ENCODE measurements at places on chromosomes 1 and 21.
A peak's percentile ranks its signal among the peaks of the same experiment; 100 is the strongest.

GRCh38 chr1:69513601-69514000 is 54.1 kb upstream of the LRRC7 start:
- no peak for DNase-seq

- no peak for DNase-seq
These were observed 382.9 kb upstream of the B3GALT2 start for GRCh38 chr1:193569096-193569982.

DNA sequence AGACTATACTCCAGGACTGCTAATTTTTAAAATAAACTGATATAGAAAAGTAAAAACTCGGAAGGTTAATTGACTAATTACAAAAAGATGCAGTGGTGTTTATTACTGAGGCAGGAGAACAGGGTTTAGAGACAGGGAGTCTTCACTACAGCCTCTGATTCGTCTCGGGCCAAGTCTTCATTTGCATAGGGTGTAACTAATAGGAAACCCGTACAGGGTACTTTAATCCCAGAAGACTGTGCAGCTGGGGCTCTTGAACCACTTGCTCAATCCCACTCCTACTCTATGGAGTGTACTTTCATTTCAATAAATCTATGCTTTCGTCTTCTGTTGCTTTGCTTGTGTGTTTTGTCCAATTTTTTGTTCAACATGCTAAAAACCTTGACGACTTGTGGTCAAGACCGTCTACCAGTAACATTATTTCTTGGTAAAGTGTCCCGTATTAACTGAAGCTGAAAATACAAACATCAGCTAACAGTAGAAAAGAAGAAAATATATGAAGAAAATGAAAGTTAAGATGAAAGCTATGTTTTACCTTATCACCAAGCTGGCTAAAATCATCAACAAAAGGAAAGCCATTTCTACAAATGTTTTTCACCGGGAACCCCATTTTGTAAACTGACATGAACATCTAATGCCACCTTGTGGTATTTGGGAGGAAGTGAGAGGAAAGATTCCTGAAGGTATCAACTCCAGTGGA is 8.0 kb downstream of the SDHB start:
- no peak for DNase-seq

- DNase-seq, result peak; percentile 21
These were observed at the start of gene CR2 for GRCh38 chr1:207454046-207454964. Gene CR2 (plus strand): TSS chr1:207454328. CDS start chr1:207454419, 91 bp downstream.

DNA sequence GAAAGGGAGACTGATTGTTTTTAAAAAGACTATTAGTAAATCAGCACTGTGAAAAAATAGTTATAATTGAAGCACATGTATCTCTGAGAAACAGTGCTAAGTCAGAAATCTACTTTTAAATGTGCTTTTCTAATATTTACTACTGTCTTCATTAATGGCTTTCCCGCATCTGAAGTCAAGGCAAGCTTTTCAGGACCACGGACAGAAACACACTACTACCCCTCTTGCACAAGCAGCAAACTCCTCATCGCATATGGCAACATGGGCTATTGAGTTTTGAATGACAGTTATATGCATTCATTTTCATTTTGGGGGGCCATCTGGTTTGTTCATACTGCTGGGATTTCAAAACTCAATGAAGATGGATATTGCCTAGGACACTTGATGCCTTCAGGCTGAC is 433.4 kb upstream of the CAMK1G start:
- DNase-seq, result no peak

GRCh38 chr1:114331936-114332335 is 178.3 kb upstream of the SYT6 start:
- no peak for DNase-seq

- no peak for DNase-seq
These were observed 178.1 kb downstream of the ZP4 start for GRCh38 chr1:237712586-237713157.

GRCh38 chr1:77797991-77798390 is 18.5 kb downstream of the MIGA1 start:
- no peak for DNase-seq

- peak; percentile 17 for DNase-seq
These were observed 35.8 kb downstream of the PIK3CD start for GRCh38 chr1:9687120-9687873.

DNA sequence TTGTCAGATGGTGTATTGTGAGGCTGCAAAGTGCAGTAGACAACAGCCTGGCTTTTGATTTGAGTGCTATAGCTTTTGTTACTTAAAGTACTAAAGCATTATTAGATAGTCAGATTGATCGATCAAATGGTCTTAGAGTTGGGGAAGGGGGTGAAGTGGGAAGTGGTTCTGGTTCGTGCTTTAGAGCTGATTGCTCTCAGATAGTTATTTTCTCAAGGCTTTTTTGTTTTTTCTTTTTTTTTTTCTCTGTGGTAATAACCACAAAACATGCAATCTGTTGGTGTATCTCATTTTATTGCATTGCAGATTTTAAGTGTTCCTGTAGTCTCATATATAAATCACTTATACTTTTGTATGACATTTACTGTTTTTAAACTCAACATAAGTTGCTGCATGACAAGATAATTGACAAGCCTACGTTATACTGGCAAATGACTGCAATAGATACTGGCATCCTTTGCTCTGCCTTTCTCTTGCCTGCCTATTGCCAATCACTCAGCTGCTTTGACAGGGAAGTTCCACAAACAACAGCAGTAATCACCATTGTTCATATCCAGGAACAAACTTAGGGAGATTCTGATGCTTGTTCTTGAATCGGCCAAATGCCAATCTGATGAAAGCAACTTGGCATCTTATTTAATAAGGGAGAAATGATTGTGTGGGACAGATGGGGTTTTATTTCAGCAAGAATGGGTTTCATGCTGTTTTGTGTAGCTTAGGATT is 125.0 kb upstream of the B3GALT2 start:
- no peak for DNase-seq

GRCh38 chr1:207828485-207829158 is 76.8 kb downstream of the CD46 start:
- DNase-seq, result peak; percentile 9

GRCh38 chr1:169295425-169295824 is 72.2 kb downstream of the NME7 start:
- DNase-seq, result no peak

GRCh38 chr1:182978151-182978853 is 25.3 kb upstream of the SHCBP1L start:
- no peak for DNase-seq

GRCh38 chr1:43937179-43937865 is 3.7 kb downstream of the ARTN start:
- DNase-seq, result no peak

DNA sequence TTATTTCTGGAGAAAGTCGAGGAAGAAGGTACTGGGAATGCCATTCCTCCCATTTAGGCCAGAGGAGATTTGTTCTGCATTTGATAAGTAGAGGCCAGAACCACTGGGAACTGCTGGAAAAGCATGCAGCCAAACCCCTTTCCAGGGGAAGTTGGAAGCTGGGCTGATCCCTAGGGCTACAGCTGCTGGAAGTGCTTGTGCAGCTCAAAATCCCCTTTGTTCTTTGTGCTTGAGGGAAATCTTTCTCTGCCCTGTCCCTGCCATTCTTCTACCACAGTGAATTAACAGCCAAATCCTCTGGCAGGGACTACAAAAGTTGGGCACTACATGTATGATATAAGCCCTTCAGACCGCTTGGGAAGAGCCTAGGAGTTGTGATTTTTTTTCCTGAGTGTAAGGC is 734.1 kb downstream of the LRRIQ3 start:
- DNase-seq, result no peak

DNA sequence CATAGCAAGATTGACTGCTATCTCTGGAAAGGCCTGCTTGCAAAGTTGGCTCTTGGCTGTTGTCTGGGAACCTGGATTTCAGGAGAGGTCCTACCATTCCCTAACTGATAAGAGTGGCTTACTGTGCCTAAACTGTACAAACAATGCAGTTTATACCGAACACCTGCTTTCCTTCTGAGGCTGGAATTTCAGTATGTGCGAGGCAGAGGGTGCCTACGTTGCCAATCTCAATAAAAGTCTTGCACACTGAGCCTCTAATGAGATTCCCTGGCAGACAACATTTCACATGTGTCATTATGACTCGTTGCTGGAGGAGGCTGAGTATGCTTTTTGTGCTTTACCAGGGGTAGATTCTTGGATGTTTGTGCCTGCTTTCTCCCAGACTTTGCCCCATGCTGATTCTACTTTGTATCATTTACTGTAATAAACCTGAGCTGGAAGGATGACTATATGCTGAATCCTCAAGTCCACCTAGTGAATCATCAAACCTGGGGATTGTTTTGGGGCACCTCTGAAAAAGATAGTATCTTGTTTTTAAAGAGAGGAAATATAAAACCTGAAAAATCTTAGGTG is 58.9 kb upstream of the GNG4 start:
- no peak for DNase-seq

DNA sequence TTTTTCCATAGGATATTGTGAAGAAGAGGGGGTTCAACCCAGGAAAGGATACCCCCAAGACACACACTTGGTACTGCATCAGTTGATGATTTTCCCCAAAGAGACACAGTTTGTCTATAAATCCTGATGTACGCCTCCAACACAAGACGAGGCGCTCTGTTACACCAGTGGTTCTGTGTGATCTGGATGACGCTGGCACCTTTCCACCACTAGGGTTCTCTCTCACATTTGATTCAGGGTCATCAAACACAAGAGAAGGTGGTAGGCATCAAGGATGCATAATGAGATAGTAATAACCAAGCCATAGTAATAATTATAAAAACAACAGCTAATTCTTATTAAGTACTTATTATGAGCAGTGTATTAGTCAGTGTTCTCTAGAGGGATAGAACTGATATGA is 508.8 kb upstream of the ZP4 start:
- DNase-seq, result no peak

- no peak for DNase-seq
These were observed 7.1 kb upstream of the SSBP3 start for GRCh38 chr1:54413295-54413694.

DNA sequence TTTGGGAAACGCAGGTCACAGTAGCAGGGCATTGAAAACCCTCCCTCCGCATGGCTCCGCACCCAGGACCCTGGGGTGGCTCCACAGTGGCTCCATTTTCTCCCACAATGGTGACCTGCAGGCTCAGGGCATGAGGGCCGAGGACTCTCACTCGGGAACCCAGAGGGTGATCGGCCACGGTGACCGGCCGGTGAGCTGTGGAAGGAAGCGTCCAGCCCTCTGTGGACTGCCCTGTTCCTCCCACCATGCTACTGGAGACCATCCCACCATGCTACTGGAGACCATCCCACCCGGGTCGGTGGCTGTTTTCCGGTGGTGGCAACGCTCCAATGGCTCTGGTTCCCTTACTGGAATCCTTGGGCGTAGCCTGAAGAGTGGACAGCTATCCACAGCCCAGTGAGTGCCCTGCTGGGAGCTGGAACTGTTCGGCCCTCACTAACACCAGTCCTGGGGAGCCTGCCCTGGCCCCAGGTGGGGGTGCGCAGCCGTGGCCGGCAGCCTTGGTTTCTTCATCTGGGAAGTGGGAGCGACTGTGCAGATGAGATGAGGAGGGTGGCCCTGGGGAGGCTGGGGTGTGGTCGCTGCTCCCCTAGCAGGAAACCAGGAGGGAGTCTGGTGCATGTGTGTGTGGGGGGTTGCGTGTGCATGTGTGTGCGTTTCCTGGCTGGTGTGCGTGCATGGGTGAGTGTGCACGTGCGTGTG is 59.6 kb downstream of the PRDM16 start:
- DNase-seq, result no peak

DNA sequence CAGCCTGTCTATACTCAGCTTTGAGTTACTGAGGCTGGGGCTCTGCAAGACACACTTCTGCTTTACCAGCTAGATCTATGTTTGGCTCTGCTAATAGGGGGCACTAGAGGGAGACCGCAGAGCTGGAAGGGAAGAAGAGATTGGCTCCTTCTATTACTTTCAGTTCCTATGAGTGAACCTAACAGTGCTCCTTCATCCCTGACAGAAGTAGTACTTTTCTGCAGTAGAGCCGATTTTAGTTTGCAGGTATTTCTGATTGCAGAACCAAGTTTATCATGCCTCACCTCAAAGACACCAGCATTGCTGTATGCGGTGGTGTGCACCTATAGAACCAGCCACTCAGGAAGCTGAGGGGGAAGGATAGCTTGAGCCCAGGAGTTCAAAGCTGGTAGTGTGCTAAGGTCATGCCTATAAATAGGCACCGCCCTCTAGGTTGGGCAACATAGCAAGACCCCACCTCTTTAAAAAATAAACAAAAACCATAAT is 5.7 kb upstream of the ZDHHC18 start:
- no peak for DNase-seq

GRCh38 chr1:94694226-94694915 is 125.8 kb upstream of the SLC44A3 start:
- no peak for DNase-seq

GRCh38 chr1:181135437-181135731 is 46.9 kb downstream of the IER5 start:
- no peak for DNase-seq

DNA sequence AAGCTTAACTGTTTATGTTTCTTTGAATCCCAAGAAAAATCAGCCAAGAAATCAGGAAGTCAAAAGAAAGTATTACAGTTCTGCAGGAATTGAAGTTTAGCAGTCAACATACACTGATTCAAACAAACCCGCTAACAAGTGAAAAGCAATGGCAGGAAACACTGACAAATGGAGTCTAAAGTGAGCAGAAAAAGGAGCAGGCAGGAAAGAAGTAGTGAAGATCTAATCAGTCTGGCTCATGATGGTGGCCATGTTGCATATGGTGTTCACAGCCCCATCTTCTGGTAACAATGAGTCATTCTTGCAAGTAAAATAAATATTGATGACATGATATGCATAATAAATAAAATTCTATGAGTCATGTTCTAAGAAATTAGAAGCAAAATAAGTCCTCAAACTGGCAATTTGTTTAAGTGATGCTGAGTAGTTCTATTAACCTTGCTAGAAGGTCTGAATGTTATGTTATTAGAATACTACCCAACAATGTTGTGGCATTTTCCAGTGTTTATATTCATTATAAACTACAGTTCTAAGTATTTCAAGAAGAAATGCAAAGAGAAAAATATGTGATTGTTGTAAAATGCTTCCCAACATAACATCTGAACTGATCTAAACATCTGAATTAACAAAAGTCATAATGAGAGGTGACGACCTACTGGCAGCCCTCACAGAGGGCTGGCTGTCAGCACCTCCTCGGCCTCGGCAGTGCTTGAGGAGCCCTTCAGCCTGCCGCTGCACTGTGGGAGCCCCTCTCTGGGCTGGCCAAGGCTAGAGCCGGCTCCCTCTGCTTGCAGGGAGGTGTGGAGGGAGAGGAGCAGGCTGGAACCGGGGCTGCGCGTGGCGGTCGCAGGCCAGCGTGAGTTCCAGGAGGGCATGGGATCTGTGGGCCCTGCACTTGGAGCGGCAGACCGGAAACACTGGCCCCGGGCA is 5.7 kb upstream of the ACBD6 start:
- DNase-seq, result no peak

DNA sequence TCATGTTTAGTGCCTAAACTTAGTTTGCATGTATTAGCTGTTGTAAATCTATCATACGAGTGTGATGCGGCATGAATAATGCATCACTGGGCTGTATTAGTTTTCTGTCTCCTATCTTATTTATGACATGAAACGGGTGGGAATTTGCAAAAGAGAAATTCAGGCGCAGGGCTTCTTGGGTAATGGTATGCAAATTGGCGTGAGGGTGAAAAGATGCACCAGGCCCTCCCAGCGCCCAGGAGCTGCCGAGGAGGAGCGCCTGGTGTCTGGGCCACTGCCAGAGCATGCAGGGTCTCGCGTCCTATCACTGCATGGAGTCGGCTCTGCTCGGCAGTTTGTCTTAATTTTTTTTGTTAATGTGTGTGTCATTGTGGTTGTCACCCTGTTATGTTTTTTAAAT is 82.9 kb upstream of the ACTL8 start:
- DNase-seq, result no peak

GRCh38 chr1:92085727-92086126 is 5.6 kb downstream of the BTBD8 start:
- DNase-seq, result no peak
